ELF-1 (cell line): ENCODE measurements at places on chromosomes 16 and 17.

GRCh38 chr17:69057280-69057679 lies 3.4 kb downstream of the ABCA9 start:
- DNase-seq: no peak

GRCh38 chr17:61816538-61816937 lies 46.8 kb downstream of the BRIP1 start:
- no peak for DNase-seq

GRCh38 chr16:49776085-49776595 lies 79.8 kb downstream of the ZNF423 start:
- DNase-seq: peak; percentile 62

DNA sequence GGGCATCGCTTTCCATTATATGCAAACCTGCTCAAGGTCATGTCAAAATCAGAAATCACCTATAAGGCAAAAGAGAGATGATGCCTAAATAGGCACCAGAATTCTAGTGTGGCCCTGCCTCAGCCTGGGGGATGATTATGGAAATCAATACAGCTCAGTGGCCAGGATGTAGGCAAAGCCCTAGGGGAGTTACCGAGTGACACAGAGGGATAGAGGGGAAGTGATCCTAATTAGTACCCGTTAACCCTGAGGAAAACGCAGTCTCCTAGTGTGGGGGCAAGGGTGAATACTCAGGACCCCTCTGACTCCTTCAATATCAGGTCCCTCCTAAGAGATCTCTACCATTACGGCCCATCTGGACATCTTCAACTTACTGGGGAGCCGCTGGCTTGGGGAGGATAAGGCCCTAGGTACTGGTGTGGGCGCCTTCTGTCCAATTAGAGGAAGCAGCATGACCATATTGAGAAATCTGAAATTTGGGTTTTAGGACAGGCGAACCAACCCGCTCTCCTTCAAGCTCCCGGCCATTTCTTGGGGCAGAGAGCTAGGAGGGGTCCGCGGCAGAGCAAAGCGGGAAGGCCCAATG lies 725 bp downstream of the NT5C3B start:
- DNase-seq: no peak

DNA sequence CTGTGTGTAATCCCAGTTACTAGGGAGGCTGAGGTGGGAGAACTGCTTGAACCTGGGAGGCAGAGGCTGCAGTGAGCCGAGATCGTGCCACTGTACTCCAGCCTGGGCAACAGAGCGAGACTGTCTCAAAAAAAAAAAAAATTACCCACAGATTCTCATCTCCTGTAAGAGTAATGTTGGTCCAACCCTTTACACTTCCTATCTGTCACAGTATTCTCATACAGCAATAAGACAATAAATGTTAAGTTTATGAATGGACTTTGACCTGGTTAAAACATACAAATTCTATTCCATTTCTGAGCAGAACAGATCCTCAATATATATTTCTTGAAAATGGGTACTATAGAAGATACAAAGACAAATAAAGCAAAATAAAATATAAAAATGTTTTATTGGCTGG lies 30.4 kb upstream of the TAOK1 start:
- no peak for DNase-seq

- no peak for DNase-seq
Observed at GRCh38 chr16:683396-684070, 601 bp downstream of the JMJD8 start.

GRCh38 chr17:50781167-50781566 lies 13.8 kb upstream of the ANKRD40CL start:
- DNase-seq: no peak

- DNase-seq: no peak
Observed at GRCh38 chr16:1212616-1213194, 12.4 kb downstream of the TPSG1 start.

GRCh38 chr17:74449306-74449705 lies 17.1 kb upstream of the CD300A start:
- no peak for DNase-seq

GRCh38 chr16:27595475-27595874 lies 45.5 kb downstream of the KATNIP start:
- DNase-seq: no peak

DNA sequence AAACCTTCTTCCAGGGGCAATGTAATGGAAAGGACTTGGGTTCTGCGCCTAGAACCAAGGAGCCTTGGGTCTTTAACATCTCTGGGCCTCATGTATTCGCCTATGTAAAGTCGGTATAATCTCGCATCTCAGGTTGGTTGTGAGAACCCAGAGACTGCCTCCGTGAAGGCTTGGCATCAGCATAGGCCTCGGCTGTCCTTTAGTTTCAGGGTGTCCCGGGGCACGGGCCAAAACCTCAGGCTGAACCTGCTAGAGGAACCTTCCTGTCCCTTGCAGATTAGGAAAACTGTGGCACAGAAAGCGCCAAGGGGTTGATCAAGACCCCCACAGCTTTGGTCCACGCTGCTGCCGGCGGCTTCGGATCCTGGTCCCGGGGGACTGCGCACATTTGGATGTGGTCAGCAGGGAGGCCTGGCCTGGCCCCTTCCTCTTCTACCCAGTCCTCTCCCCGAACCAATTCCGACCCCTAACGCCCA lies 772 bp upstream of the PHAF1 start:
- no peak for DNase-seq

DNA sequence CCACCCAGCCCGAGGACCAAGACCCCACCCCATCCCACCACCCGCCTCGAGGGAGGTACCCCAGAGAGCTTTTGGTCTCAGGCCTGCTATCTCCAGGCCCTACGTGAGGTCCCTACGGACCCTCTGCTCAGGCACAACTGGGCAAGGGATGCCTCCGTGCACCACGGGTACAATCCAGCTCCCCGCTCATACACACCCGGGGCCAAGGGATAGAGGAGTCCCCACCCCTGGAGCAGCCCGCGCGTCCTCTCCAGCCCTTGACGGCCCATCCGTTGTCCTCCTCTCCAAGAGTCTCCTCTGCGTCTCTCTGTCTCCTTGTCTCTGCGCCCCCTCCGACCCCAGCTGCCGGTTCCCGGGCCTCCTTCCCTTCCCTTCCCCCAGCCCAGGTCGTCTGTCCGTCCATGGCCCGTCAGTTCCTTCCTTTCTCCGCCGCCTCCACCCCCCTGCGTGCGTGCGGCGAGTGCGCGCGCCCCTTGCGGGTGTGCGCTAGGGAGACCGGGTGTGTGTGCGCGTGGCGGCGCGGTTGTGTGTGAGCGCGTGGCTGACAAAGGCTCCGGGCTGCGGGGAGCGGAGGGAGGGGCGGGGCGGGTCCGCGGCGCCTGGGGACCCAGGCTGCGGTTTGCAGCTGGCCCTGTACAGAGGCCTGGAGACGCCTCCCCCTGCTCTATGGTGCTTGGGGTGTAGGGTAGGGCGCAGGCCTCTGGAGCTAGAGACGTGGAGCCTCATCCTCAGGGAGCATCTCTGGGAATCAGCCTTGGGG lies 930 bp downstream of the SPNS2 start:
- peak; percentile 48 for DNase-seq

DNA sequence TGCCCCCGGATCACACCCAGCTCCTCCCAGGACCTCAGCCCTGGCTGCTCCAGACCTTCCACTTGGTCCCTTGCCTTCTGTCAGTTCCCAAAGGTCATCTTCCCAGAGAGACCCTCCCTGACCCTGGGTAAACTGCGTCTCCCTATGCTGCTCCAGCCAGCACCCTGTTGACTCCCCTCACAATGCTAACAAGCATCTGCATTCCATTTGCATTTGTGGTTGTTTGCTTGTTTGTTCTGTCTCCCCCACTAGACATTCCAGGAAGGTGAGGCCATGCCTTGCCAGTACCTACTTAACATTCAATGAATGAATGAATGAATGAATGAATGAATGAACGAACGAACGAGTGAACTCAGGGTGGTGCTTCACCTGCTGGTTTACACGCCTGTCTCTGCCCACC lies 171.2 kb downstream of the WSCD1 start:
- no peak for DNase-seq

DNA sequence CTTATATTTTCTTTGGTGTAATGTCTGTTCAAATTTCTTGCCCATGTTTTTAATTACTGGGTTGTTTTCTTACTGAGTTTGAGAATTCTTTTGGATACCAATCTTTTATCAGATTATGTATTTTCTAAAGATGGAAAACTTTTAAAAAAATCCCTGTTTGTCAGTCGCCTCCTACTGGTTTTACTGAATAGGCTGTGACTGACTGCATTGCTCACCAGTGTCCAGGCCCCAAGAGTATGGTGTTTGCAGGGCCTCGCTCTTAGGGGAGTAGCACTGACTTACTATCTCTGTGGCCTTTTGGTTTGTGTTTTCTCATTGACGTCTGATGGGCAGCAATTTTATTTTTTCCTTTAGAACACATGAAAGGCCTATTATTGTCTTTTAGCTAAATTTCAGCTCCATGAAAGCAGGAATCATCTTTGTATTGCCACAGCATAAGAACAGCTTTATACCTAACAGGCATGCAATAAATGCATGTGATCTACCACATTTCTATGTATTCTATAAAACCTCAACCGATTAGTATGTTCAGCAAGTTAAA lies 188.4 kb downstream of the AATF start:
- no peak for DNase-seq

DNA sequence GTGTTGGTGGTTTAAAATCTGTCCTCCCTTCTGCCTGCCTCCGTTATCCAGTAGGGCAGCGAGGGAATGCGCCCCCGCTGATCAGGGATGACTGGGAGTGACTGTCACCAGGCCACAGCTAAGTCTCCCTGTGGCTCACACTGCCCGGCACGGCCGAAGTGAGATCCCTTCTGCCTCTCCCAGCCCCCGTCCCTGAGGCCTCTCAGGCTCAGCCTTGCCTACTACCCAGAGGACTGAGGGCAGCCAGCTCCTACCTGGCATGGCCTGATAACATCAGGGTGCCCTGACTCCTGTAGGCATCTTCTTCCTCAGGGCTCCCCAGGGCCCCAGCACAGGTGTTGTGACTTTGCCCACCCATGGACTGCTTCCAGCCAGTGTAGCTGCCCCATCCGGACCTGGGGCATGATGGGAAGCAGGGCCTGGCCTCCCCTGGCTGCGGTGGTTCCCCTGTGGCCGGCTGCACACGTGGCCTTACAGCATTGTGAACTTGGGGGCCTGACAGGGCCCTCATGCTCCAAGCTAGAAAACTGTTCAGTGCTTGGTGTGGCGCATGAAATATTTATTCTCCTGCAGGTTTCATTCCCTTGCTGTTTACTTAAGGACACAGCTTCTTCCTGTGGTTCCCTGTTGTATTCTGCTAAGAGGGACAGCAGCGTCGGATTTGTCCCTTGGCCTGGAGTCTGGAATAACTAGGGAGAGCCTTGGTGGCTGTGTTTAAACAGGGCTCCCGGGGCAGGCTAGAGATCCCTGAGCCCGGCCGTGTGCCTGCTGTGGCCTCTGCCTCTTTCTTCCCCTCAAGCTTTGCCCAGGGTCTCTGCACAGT lies 30.0 kb downstream of the GINS2 start:
- no peak for DNase-seq

DNA sequence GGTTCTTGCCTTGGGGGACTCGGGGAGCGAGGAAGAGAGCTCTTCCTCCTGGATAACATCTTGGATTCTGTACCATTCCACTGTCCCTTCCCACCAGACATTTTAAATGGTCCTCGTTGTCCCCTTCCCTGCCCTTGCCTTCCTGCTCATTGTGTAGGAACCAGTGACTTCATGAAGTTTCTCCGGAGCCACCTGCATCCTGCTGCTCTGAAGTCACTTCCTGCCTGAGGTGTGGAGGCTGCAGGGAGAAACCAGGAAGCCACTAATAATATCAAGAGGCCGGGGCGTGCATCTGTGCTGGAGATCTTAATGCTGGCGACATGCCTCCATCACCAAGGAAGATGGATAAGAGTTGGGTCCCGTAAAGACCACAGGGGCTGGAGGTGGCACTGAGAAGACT lies 6.2 kb upstream of the SLC16A13 start:
- DNase-seq: no peak

DNA sequence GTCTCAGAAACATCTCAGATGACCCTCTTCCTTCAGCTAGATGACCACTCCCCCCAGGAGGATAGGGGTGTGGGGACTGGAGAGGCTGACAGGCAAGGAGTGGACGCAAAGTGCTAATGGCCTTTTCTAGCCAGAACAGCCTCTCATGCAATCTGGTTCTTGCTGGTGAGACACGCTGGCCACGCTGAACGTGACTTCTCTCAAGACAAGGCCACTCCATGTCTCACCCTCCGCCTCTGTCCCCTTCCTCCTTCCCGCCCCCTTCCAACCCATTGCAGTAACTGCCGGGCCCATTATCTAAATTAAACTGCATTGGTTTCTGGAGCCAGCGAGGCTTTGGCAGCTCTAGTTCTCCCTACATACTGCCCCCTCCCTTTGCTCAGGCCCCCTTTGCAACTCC lies 9.5 kb downstream of the CACNA1G start:
- DNase-seq: no peak

DNA sequence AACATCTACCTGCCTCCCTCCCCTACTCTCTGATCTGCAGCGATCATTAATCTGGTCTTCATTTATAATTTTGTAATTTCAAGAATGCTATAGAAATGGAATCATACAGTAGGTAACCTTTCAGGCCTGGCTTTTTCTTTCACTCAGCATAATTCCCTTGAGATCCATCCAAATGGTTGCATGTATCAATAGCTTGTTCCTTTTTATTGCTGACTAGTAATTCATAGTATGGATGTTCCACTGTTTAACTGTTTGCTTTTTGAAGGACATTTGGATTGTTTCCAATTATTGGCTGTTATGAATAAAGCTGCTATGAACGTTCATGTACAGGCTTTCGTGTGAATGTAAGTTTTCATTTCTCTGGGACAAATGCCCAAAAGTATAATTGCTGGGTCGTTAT lies 125.2 kb downstream of the USP31 start:
- no peak for DNase-seq

GRCh38 chr16:83113317-83113716 lies 486.5 kb downstream of the CDH13 start:
- DNase-seq: peak; percentile 22

DNA sequence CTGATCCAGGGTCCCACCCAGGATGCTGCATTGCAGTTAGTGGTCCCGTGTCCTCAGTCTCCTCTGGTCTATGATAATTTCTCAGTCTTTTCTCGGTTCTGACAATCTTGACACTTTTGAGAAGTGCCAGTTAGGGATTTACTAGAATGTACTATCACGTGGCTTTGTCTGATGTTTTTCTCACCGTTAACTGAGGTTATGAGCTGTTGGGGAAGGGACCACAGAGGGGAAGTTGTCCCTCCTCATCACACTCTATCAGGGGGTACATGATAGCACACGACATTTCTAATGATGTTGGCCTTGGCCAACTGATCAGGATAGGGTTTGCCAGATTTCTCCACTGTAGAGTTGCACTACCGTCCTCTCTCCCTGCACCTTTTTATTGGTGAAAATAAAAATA lies 250.9 kb upstream of the SDK2 start:
- no peak for DNase-seq

DNA sequence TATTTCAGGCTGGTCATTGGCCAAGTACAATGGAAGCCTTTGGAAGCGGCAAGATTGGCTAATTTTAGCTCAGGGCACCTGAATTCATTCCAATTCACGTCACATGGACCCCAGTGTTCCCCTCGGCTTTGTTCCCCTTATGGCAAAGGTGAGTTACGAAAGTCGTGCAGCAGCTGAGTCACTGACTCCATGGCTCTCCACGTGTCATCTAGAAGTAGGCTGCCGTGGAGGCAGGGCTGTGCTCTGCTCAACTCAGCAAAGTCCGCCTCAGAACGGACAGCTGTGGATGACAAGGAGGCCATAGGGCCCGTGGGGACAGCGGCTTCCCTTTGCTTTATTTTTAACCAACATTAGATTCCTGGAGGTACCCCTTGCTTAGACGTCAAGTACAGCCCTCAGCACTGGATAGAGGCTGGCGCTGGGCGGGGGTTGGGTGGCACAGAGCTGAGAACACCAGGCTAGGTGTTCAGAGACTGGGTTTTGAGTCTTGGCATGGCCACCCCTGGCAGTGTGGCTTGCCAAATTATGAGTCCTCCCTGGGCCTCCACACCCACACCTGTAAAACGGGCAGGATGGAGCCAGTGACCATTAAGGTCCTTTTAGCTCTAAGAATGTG lies 23.6 kb downstream of the ADAD2 start:
- no peak for DNase-seq
